ENCODE measurements at places on chromosomes 7 and 10.

GRCh38 chr7:141389140-141389796 lies 161.9 kb upstream of the AGK start:
- no peak for DNase-seq

- DNase-seq: no peak
Measured at GRCh38 chr7:100048680-100049079, 894 bp upstream of the ZSCAN21 start.

GRCh38 chr10:88617772-88618300 lies 31.3 kb downstream of the LIPJ start:
- DNase-seq: no peak

GRCh38 chr7:70408477-70408876 lies 723.5 kb upstream of the GALNT17 start:
- DNase-seq: no peak

DNA sequence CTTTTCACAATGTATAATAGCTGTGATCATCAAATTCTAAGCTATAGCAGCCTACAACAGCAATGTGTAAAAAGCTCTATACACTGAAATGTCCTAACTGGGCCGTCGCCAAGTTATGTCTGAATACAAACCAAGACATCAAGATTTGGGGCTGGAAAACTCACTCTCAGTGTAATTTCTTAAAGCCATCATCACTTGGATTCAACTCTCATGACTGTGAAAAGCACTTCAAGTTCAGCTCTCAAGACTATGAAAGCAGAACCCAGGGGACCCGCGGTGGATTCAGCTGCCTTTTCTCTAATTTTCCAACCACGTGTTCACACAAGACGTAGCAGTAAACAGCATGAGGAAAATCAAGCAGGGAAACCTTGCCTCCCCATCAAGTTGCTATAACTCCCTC lies 15.8 kb upstream of the ZNRF2 start:
- DNase-seq: no peak

DNA sequence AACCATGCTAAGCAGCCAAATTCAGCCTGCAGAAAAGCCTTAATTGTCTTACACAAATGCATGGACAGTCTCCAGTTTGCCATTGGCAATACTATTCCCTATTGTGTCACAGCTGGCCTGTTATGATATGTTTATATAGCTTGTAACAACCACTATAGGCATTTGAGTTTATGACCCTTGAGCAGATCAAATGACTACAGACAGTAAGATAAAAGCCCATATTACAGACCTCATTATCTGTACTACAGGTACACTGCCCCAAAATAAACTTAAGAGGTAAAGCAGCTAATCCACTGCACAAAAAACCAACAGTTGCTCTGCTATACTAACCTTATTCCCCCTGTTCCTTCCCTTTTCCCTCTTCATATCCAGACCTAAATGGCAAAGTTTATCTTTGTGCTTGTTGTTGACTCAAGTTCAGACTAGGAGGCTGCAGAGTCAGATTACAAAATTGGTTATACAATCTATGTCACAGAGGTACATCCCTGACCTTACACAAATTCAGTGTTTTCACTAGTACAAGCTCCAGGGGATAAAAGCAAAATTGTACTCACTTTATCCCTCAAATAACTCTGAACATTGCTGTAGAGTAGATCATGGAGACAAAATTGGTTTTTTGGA lies 218.4 kb downstream of the GRM8 start:
- no peak for DNase-seq

GRCh38 chr7:157518514-157519175 lies 181.8 kb downstream of the DNAJB6 start:
- no peak for DNase-seq

DNA sequence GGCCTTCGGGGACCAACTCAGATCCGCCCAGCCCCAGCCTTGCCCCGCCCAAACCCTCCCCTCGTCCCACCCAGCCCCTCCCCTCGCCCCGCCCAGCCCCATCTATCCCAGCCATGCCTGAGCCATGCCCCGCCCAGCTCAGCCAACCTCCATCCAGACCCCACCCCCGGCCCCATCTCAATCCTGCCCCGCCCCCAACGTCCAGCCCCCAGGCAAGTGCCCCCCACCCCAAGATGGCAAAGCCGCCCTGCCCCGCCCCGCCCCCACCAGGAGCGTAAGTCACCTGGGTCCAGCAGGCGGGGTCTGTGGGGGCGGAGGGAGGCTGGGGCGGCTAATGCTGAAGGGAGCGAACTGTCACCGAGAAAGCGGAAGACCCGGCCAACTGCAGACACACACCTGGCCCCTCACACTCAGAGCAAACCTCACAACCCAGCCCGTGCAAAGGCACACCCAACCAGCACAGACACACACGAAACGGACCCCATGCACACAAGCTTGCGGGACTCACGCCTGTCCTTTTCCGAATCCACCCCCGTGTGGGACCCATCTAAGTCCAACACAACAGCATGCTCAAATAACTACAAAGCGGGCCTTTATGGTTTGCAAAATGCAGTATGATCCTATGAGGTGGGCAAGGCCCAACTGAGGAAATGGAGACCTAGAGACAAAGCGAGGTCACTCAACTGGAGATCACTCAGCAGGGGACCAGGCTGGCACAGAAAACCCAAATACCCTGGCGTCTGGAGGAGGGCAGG lies 11.5 kb upstream of the OGA start:
- peak; percentile 61 for DNase-seq

- peak; percentile 1 for DNase-seq
Measured at GRCh38 chr10:55024713-55025112, 223.7 kb upstream of the PCDH15 start.

GRCh38 chr7:127585044-127585953 lies at the start of gene GCC1:
GCC1 (minus strand) TSS chr7:127585596; CDS start chr7:127585182, 414 bp downstream.
- peak; percentile 86 for DNase-seq

GRCh38 chr7:74126220-74126880 lies 42.7 kb downstream of the LIMK1 start:
- DNase-seq: no peak

DNA sequence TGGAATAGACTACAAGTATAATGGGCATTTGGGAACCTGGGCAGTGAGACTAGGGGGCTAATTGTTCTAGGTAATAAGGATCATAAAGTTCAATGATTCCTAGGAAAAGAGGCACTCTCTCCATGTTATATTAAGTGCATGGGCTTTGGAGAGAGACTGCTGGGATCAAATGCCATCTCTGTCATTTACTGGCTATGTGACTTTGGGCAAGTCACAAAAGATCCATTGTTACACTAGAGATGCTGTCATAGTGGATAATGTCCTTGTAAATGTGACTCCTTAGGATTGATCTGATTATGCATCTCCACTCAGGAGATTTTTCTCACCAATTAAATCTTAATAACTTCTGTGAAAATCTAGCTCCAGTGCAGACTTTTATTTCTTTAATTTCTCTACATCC lies 156.3 kb upstream of the CACNA2D1 start:
- no peak for DNase-seq

DNA sequence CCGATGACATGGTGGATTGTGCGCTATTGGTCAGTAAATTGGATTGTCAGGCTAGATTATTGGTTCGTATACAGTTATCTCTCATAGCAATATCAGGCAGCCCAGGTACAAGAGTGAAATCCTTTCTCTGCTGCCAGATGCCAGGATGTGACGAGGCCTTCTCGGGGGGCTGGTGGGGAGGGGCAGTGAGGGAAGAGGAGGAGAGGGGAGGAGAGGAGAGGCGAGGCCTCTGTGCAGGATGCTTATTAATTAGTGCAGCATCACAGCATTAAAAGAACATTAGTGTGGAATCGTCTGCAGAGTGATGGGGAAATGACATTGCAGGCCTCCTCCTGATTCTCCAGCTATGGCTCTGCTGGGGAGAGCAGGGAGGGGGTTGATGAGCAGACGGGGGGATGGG lies 30.5 kb upstream of the SLF2 start:
- DNase-seq: no peak

DNA sequence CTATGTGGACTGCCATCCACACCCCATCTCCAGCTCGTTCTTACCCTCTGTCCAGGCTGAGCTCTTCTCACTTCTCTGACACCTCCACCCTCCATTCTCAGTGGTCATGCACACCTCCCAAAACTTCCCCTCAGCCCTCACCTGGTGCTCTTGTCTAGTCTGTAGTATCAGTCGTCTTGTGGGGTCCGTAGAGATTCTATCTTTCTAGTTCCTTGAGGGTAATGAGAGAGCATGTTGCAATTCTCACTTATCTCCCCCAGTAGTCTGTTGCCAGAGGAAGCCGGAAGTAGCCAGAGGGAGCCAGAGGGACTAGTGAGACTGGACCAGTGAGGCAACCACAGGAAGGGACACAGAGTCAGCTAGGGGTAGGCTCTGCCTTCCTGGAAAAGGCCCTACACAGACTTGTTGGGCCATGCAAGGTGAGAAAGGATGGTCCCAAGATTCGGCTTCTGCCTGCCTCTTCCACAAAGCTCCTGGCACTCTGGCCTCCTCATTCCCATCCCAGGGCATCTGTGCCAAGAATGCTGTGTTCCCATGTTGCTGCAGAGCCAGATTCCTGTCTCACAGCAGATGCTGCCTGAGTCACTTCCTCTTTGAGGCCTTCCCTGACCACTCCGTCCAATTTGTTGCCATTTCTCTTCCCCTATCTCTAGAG lies 50.6 kb upstream of the DUSP5 start:
- DNase-seq: no peak

- DNase-seq: no peak
Measured at GRCh38 chr10:3213758-3214515, 41.4 kb upstream of the PITRM1 start.

DNA sequence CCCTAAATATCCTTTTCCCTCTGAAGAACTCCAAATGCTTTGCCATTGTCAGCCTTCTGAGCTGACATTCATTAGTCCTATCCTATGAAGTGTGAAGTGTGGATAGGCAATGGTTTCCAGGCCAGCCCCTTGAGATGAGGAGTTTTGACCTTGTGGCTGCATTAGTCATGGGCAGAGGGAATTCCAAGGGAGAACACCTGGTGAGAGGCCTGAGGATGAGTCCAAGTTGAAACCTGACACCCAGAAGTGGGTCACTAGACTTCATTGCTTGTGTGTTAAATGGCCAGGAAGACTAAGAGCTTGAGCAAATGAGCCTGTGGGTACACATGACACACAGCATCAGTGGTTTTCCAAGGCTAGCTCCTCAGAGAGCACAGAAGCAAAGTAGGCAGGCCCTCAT lies 260.8 kb downstream of the SKAP2 start:
- DNase-seq: no peak

DNA sequence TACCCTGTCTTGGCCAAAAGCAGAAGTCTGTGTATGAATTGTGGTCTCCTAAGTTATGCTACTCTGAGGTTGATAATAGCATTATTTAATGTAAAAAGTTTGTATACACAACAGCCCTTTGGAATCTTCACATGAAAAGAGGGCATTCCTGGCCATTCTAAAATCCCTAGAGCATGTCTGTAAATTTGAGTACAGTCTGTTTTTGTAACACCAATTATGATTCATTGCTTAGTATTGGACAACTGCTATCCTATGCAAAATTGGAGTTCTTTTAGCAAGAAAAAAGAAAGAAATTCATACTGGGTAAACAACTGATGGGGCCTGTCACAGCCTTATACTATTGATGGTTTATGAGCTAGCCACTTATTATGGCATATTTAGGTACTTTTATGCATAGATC lies 10.2 kb downstream of the CUTC start:
- DNase-seq: no peak

- DNase-seq: no peak
Measured at GRCh38 chr7:37281368-37282092, 167.1 kb downstream of the ELMO1 start.

DNA sequence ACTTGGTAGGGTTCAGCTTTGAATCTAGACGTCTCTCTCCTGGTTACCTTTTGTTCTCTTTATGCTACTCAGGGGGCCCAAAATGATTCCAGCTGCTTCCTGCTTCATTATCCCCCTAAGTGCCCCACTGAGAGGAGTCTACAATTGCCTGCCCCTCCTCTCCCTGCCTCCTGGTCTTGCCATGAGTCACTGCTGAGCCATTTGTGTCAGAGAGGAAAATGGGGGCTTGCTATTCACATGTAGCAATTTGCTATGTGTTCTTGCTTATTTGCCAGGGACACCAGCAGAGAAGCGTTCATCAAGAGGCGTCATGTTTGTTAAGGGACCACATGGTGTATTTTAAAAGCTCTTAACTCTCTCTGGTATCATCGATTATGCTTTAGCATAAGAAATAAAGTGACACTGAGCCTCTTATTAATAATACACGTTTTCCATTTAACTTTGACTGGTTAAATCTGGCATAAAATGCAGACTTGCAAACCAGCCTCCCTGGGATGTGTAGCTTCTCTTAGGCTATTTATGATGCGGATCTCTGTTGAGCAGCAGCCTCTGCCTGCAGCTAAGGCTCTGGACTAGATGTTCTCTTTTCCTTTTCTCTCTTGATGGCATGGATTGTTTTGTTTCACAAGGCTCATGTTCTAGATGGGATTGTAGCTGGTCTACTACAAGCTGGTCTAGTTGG lies 239.3 kb downstream of the AUTS2 start:
- peak; percentile 73 for DNase-seq

DNA sequence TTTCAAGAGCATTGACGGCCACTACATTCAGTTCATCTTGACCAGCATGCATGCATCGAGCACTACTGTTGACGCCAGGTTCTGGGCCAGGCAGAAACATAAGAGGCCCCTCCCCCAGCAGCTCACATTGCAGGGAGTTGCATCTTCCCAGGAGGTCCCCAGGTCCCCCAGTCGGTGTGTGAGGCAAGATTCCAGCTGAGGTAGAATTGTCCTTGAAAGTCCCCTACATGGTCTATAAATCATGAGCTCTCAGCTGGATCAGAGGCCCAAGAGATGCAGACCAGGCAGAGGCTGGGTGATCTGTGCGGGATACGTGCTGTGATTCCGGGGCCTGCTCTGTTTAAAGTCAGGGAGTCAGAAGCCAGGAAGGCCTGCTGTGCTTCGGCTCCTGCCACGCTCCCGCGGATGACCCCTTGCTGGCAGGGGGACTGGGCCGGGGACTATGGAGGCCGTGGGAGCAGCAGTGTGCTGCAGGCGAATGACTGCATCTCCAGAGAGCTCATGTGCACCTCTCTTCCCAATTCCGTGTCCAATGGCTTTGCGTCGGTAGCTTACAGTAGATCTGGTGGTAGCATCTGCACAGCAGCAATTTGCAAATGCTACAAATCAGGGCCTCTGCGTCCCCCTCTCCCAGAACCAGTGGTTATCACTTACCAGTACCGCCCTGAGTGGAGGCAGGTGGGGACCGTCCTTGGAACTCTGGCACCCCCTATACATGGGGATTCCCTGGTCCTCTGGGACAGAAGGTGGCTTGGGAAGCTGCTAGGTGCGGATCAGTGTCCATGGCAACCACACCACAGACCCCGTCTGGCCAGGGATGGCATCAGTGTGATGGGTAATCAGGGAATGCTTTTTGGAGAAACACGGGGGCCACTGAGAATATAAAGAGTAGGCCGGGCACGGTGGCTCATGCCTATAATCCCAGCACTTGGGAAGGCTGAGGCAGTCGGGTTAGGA lies 93.6 kb downstream of the RGS10 start:
- DNase-seq: no peak

DNA sequence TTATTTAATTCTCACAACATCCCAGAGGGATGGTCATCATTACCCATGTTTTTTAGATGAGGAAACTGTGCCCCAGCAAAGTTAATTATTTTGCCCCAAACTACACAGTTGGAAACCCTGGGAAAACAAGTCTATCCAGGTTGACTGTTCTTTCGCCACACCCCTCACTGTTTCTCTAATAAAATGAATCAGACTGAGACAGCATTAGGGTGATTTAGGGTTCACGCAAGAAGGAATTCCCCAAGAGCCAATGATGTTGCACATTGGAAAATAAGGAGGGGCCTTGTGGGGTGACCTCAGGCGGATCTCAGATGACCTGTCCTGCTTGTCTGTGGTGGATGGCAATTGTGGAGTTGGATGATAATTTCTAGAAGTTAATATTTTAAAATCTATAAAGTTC lies 135.7 kb upstream of the TBX20 start:
- DNase-seq: no peak
